ENCODE measurements at places on chromosomes 5 and 9. TPM values are rescaled to one million over a fixed set of nuclear protein-coding genes. Genes with fewer than 3 reads are reported as not detected.

Gene NPR3
- 15.2 TPM for total RNA-seq

Gene SPATA31A7
- not detected for total RNA-seq

Gene TBC1D9B
- 31.0 TPM for total RNA-seq

Gene VCAN
- 208 TPM for total RNA-seq

Gene PCA3
- total RNA-seq = 0.49 TPM

Gene FOXD4L3
- not detected for total RNA-seq

Gene TMEM174
- total RNA-seq = not detected

Gene RAB3C
- 33.9 TPM for total RNA-seq

Gene NDUFB6
- 27.0 TPM for total RNA-seq

Gene NADK2
- 68.8 TPM for total RNA-seq

Gene RMRP
- 65,531 TPM for total RNA-seq

Gene PCDHB8
- 4.9 TPM for total RNA-seq

Gene SLC34A1
- total RNA-seq = not detected

Gene TAF11L8
- total RNA-seq = not detected

Gene IFNB1
- not detected for total RNA-seq

Gene AGXT2
- total RNA-seq = not detected

Gene PCDHA11
- 31.7 TPM for total RNA-seq

Gene ANKRD18B
- 0.25 TPM for total RNA-seq

Gene SPTLC1
- total RNA-seq = 54.6 TPM

Gene ANKRD34B
- 0.25 TPM for total RNA-seq

Gene PDCD1LG2
- 0.25 TPM for total RNA-seq

Gene HEMGN
- total RNA-seq = 2.2 TPM

Gene LRRC19
- under 0.01 TPM for total RNA-seq

Gene TPD52L3
- total RNA-seq = not detected

Gene ACTBL2
- not detected for total RNA-seq

Gene RAI14
- total RNA-seq = 26.1 TPM

Gene TRAPPC13
- 36.6 TPM for total RNA-seq

Gene TMEM252
- total RNA-seq = not detected

Gene MLANA
- total RNA-seq = not detected

Gene CDC20B
- total RNA-seq = 0.25 TPM

Gene GGTA1
- 1.7 TPM for total RNA-seq

Gene OR13C9
- not detected for total RNA-seq

Gene CRB2
- total RNA-seq = 5.4 TPM

Gene PCDHGB6
- total RNA-seq = 12.5 TPM

Gene OR1J2
- total RNA-seq = not detected

Gene NUDT2
- 12.5 TPM for total RNA-seq

Gene PDZD2
- total RNA-seq = 39.1 TPM

Gene IRX2
- under 0.01 TPM for total RNA-seq

Gene CAMK4
- 78.2 TPM for total RNA-seq

Gene CDKN2A
- 1.5 TPM for total RNA-seq

Gene SLC2A8
- 5.9 TPM for total RNA-seq

Gene TEX48
- not detected for total RNA-seq

Gene NUTM2F
- not detected for total RNA-seq

Gene GFI1B
- total RNA-seq = under 0.01 TPM

Gene PCDHA9
- 12.3 TPM for total RNA-seq

Gene DNAH5
- total RNA-seq = 3.7 TPM

Gene FBXW5
- 41.8 TPM for total RNA-seq

Gene TRIM36
- 79.2 TPM for total RNA-seq

Gene TLR4
- 3.9 TPM for total RNA-seq

Gene GMCL2
- total RNA-seq = not detected

Gene MBLAC2
- 14.3 TPM for total RNA-seq

Gene LEAP2
- 0.74 TPM for total RNA-seq

Gene COL23A1
- total RNA-seq = 0.49 TPM

Gene DMRT2
- not detected for total RNA-seq
